Spinal cord (tissue), 10 donors: ENCODE measurements at places on chromosomes 1 and 21.

DNA sequence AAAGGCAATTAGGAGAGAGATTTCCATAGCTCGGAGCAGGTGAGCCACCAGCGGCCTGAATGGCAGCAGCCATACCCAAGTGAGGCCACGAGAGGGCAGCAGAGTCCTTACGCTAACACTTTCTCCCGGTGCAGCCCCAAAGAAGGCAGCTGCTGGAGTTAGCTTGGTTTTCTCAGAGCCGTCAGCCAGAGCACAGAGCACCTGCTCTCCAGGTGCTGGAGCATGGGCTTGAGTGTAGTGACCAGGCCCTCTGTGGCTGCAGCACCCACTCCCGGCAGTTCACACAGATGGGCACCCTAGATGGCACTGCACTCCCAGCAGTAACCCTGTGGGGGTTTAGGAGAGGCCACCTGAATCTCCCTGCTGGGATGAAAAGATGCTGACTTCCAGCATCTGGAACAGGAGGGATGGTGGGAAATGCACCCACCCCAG is 45.8 kb downstream of the TMCC2 start:
- peak; percentile 56 for DNase-seq

GRCh38 chr1:83641206-83641658 is 357.7 kb downstream of the TTLL7 start:
- peak; percentile 26 for DNase-seq

- no peak for DNase-seq
Observed at GRCh38 chr1:175099916-175100315, 32.3 kb downstream of the TNN start.

- no peak for DNase-seq
Observed at GRCh38 chr1:89548122-89548857, 23.7 kb downstream of the LRRC8B start.

GRCh38 chr1:213720032-213720431 is 267.7 kb upstream of the PROX1 start:
- DNase-seq = no peak

DNA sequence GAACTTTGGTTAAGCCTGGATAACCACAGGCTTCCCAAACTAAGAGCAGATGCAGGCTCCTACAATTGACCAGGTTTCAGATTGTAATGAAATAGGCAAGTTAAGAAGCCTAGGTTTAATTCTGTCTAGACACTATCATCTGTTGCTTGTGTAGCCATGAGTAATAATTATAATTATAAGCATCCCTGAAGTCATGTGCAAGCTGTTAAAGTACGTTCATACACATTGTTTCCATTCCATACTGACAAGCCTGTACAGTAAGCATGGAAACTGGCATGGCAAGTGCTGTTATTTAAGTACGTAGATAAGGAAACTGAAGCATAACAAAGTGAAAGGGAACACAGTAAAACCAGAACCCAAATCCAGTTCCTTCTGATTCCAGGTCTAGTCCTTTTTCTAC is 557.2 kb upstream of the BEND5 start:
- no peak for DNase-seq

DNA sequence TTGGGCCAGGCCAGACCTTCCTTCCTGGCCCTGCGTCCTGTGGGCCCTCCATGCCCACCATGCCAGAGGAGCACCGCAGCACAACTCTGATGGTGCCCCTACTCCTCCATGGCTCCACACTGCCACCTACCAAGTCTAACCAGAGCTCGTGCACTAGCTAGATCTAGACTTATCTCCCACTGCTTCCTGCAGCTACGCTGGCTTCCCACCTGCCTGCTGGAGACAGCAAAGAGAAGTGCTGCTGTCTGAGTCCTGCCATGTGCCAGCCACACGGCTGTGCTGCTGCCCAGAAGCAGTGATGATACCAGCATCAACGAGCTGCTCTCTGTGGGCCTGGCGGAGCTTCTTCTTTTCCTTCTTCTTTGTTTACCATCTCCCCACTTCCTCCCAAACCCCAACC is 4.5 kb downstream of the GUCA2B start:
- DNase-seq = no peak

- DNase-seq = no peak
Observed at GRCh38 chr1:213876531-213876930, 111.2 kb upstream of the PROX1 start.

DNA sequence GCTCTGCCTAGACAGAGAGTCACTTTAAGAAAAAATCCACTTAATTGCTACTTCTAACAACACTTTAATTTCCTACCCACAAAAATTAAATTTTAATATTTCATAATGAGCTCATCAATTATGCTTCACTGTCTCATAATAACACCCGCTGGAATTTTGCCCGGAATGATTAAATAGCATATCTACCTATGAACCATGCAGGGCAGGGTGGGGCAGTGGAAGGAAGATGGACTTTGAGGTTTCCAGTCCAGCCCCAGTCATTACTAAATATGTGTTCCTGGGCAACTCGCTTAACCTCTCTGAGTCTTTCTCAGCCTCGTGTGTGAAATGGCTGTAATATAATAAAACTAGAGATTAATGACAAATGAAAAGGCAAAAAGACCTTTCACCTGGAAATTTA is 32.8 kb upstream of the SLC45A1 start:
- DNase-seq = no peak

GRCh38 chr1:25182629-25183028 is 49.7 kb downstream of the SYF2 start:
- DNase-seq = no peak

DNA sequence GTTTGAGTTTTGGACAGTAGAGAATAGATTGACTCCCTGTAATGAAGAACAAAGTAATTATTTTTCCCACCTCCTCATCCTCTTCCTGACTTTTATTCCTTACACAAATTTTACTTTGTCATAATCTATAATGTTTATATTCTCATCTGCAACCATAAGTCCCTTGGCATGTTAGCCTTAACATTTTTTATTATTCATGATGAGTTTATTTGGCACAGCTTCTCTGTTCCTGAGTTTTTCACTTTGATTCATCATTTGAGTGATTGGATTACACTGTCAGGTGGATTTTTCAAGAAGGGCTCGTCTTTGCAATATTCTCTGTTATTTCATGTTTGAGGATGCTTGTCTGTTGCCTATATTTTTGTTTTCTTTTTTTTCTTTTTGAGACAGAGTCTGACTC is 35.7 kb downstream of the TNFRSF8 start:
- no peak for DNase-seq

DNA sequence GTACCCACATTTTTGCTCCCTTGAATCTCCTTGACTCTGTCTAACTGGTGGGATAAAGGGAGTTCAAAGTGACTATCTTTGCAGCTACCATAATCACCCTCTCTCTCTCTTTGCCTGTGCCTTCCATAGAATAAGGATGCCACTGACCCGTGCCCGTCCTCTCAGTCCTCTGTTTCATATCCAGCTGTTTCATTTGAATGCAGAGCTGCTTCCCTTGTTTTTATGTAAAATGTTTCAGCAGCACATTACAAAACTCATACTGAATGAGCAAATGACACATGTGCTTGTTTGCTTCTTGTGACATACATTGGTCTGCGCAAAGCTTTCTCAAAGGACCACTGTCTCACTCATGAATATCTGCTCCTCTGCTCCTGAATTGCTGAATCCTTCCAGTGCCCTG is 38.4 kb downstream of the CDC42 start:
- peak; percentile 62 for DNase-seq

- no peak for DNase-seq
Observed at GRCh38 chr1:175364424-175365076, 172.0 kb upstream of the KIAA0040 start.

DNA sequence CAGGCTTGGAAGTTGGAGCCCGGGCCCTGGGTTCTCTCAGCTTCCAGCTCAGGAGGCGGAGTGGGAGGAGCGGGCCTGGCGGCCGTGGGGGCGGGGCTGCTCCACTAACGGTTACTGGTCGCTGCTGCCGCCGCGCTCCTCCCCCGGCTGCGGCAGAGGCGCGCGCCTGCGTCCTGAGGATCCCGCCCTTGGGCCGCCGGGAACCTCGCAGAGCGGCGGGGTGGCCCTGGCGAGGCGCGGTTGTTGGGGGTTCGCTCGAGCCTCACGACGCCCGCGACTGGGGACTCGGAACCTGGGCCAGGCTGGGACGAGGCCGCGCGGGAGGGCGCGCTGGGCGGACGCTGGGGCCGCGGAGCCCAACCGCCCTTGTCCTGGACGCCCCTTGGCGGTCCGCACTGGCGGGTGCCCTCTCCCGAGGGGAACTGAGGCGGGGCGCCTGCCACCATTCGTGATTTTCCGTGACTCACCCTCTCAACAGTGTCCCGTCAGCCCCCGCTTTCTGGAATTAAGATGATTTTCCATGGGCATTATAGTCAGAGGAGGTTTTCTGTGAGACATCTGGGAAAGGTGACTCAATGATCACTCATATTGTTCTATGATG is 34.1 kb downstream of the OR2G3 start:
- no peak for DNase-seq

DNA sequence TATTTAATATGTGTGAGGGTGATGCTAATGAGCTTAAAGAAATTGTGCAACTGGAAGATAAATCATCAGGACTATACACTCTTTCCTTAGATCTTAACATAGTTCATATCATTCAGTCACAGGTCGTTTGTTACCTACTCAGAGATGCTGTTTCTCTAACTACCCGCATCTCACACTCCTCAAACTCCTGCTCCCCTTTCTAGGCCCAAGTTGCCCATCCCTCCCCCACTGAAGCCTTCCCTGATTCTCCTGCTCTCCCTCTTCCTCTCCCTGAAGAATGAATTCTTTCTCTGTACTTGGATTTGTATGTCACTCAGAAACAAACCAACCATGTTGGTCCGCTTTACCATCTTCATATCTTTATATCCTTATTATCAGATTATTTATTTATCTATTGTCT is 9.1 kb downstream of the SH3GLB1 start:
- DNase-seq = no peak

DNA sequence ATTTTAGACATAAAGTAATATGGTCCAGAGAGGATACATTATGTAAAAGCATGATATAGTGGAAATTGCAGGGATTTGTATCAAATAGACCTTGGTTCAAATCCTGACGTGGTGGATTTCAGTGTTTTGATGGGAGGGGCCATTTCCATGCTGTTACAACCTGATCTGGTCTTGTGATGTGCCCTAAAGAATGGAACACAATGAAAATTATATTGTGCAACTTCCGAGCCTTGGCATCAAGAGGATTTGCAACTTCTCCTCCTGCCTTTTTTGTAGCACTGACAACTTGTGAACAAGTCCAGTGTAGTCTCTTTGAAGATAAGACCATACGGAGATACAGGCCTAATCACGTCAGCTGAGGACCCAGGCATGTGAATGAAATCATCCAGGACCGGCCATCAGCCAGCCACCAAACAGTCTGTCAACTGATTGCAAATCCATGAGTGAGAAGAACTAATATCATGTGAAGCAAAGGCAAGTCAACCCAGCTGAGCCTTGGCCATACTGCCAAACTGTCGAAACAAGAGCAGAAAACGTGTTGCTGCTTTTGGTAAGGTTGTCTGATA is 412.1 kb downstream of the DPYD start:
- DNase-seq = no peak

- no peak for DNase-seq
Observed at GRCh38 chr1:240413732-240414131, 198.2 kb downstream of the GREM2 start.

DNA sequence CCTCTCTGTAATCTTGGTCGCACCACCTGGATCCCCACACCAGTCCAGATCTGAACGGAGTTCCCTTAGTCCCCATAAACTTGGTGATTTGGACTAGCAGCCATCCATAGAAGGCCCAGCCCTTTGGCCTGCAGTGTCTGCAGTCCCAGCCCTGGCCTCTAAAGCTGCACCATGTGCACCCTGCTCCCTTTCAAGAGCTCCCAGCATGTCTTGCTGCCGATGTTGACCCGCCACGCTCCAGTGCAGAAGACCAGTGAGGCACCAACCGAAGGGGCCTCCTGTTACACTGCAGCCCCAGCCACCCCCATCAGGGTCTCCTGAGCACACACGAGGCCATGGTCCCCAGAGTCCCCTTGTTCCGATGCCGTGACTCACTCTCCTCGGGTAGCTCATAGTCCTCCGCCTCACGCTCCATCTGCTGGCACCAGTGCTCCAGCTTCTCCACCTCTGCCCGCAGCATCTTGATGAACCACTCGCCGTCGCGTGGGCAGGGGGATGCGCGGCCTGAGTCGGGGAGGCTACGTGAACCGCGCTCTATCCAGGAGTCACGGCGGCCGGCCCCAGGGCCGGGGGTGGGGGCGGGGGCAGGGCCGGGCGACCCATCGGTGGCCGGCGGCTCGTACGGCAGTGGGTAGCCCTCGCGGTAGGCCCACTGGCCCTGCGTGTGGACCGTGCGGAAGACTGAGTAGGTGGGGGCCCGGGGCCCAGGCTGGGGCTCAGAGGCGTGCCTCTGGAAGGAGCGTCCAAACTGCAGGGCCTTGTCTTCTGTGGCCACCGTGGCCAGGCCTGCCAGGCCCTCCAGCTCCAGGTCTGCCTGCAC is 8.9 kb upstream of the SMIM12 start:
- no peak for DNase-seq

DNA sequence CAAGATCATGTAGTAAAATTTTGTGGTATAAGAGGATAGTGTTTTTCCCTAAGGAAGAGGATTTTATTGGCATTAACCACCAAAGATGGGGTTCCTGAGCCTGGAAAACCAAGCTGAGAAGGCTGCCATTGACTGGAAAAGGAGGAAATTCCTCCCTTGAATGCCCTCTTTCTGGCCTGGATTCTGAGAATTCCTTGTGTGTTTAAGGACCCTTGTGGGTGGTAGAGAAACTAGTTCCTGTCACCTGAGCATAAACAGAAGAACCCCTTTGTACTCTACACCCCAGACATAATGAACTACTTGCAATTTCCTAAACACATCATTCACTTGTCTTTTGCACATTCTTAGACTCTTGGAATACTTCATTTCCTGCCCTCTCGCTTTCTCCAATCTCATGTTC is 33.1 kb upstream of the CEP350 start:
- DNase-seq = no peak

DNA sequence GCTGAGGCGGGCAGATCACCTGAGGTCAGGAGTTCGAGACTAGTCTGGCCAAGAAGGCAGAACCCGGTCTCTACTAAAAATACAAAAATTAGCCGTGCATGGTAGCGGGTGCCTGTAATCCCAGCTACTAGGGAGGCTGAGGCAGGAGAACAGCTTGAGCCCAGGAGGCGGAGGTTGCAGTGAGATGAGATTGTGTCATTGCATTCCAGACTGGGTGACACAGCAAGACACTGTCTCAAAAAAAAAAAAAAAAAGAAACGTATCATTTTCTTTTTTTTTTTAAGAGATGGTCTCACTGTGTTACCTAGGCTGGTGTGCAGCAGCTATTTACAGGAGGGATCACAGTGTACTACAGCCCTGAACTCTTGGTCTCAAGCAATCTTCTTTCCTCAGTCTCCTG is 47.3 kb downstream of the ITGB3BP start:
- no peak for DNase-seq

- DNase-seq = no peak
Observed at GRCh38 chr21:23281917-23282316, 2283.7 kb downstream of the NCAM2 start.

DNA sequence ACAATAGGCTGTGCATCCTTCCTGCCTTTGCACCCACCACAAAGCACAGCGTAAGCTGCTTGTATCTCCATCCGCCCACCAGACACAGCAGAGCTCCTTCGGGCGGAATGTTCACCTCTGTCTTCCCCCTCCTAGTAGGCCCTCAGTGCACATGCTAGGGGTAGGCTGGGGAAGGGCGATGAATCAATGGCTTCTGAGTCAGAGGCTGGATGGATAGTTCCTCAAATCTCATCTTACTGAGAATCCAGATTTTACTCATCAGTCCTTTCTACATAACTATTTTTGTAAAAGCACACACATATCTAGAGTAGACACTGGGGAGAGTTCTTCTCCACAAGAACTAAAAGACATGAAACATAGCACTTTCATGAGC is 73.8 kb downstream of the BCAR3 start:
- no peak for DNase-seq
